ENCODE measurements at places on chromosomes 5 and 9. TPM values are rescaled to one million over a fixed set of nuclear protein-coding genes. Genes with fewer than 3 reads are reported as not detected.

The GRXCR2 gene
- not detected for polyA plus RNA-seq

The MCC gene
- 32.1 TPM for polyA plus RNA-seq

GRCh38 chr5:66542711-66543110 is 53.5 kb upstream of the MAST4 start:
- DNase-seq = no peak

- no peak for DNase-seq
Measured at GRCh38 chr5:124341066-124341858, 405.2 kb downstream of the ZNF608 start.

GRCh38 chr5:138849439-138849838 is 25.7 kb downstream of the LRRTM2 start:
- no peak for DNase-seq
